ENCODE measurements at places on chromosomes 16 and 17. TPM values are rescaled to one million over a fixed set of nuclear protein-coding genes. Genes with fewer than 3 reads are reported as not detected.

The NPIPB9 gene
- not detected for total RNA-seq

The RND2 gene
- 1.5 TPM for total RNA-seq

The KCNAB3 gene
- 0.32 TPM for total RNA-seq

The ST6GALNAC2 gene
- total RNA-seq: 5.7 TPM

GRCh38 chr16:57878586-57878985 lies 76.3 kb upstream of the KIFC3 start:
- no peak for DNase-seq

- no peak for DNase-seq
These were observed 10.0 kb upstream of the COPRS start for GRCh38 chr17:31869031-31869430.

GRCh38 chr17:64773836-64774761 lies 112.0 kb upstream of the SMURF2 start:
- no peak for DNase-seq

GRCh38 chr17:27158382-27158781 lies 135.5 kb upstream of the WSB1 start:
- no peak for DNase-seq

- DNase-seq: no peak
These were observed 13.7 kb upstream of the CDIPT start for GRCh38 chr16:29876594-29877249.

DNA sequence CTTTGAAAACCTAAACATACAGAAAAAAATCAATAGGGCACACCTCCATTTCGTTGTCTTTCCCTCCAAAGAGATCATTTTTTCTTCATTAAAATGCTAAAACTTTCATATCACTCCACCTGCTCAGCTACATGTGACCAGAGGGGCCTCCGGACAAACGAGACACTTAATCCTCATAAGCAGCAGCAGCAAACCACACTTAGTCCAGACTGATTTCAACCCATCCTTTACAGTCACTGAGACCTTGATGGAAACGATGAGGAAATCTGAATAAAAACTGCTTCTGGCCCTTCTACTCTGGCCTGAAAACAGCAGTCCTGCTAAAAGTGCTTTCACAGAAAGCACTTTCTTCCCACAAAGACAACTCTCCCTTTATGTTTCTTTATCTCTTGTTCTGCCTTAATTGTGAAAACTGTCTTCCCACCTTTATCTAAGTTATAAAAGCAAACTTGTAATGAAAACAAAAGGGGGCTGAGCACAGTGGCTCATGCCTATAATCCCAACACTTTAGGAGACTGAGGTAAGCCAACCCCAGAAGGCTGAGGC lies 4.6 kb downstream of the ANKRD11 start:
- no peak for DNase-seq

GRCh38 chr16:88697831-88698615 lies 8.2 kb downstream of the RNF166 start:
- no peak for DNase-seq

DNA sequence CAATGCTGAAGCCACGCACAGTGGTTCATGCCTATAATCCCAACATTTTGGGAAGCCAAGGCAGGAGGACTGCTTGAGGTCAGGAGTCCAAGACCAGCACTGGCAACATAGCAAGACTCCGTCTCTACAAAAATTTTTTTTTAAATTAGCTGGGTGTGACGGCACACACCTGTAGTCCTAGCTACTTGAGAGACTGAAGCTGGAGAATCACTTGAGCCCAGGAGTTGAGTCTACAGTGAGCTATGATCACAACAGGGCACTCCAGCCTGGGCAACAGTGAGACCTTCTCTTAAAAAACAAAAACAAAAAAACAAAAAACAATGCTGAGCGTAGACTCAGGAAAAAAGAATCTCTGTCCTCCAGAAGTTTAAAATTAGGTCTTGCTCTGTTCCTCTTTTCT lies 6.1 kb downstream of the GNA13 start:
- DNase-seq: no peak

- DNase-seq: no peak
These were observed 15.9 kb downstream of the ZC3H7A start for GRCh38 chr16:11780991-11781680.

GRCh38 chr17:77475016-77475976 lies 334.5 kb downstream of the SEC14L1 start:
- DNase-seq: no peak

DNA sequence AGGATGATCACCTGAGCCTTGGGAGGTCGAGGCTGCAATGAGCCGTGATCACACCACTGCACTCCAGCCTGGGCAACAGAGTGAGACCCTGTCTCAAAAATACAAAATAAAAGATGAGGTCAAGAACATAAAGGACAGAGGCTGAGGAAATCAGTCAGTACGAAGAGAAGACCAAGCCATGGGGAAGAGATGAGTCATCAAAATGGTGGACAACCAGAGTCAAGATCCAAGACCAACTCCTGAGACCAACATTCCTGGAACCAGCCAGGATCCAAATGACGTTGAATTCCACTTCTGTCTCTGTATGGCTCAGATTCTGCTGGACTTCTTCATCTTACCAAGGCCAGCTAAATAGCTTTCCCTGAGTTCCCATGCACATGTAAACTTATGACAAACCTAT lies 44.8 kb upstream of the NOG start:
- no peak for DNase-seq

- DNase-seq: no peak
These were observed 42.5 kb upstream of the BCO1 start for GRCh38 chr16:81195885-81196534.

Measured in Right ventricle myocardium inferior (tissue), 1 donor.